ENCODE measurements at places on chromosomes 6 and 20.

- peak; percentile 98 for DNase-seq
Measured at GRCh38 chr20:38962044-38962927, at the start of gene DHX35. Gene DHX35 (plus strand): TSS chr20:38962344. CDS start chr20:38962368, 24 bp downstream.

- DNase-seq = peak; percentile 65
Measured at GRCh38 chr6:26233649-26234420, 131.2 kb upstream of the BTN3A2 start.

DNA sequence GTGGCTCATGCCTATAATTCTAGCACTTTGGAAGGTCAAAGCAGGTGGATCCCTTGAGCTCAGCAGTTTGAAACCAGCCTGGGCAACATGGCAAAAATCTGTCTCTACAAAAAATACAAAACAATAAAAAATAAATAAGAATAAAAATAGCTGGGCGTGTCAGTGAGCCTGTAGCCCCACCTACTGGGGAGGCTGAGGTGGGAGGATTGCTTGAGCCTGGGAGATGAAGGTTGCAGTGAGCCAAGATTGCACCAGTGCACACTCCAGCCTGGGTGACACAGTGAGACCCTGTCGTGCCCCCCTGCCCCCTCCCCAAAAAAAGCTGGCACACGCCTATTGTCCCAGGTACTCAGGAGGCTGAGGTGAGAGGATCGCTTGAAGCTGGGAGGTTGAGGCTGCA is 35.1 kb upstream of the SRPK1 start:
- DNase-seq = no peak

DNA sequence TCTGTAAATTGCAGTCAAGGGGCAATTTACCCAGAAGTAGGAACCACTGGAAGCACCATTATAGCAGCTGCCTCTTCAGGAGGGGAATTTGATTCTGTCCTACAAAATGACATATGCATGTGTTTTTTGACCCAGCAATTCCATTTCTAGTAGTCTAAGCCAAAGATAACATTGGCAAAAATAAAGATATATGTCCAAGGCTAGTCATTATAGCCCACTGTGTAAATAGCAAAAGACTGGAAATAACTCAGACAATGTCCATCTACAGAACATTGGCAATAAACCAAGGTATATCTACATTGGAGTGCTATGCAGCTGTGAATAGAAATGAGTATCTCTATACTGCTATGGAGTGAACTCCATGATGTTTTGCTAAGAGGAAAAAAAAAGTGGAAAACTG is 12.5 kb upstream of the PANK2 start:
- DNase-seq = no peak

DNA sequence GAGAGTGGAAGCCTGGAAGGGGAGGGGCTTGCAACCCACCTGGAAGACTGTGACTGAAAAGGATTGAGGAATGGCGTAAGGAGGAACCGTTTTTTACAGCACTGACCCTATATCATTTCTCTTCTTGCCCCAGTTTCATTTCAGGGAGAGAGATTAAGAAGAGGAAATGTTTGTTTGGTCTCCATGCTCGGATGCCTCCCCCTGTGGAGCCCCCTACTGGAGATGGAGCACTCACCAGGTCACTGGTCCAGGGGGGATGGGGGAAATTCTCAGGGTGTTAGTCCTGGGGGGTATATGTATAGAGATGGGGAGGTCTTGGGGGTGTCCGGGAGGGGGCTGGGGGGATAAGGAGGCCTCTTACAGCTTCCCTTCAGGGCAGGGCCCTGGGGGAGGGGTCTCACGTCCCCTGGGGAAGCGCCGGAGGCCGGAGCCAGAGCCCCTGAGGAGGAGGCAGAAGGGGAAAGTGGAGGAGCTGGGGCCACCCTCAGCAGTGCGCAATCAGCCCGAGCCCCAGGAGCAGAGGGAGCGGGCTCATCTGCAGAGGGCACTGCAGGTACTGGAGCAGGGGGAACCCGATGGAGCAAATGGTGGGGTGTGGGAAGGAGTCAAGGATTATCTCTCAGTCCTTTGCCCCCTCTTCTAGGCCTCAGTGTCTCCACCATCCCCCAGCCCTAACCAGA is 3.2 kb downstream of the CUTA start:
- DNase-seq = no peak
